Smooth muscle cell of the pulmonary artery (primary cell): ENCODE measurements at places on chromosomes 4 and X. TPM values are rescaled to one million over a fixed set of nuclear protein-coding genes. Genes with fewer than 3 reads are reported as not detected.

Gene NXF2
- total RNA-seq = not detected in 2 replicates

Gene NXF3
- total RNA-seq = 0.07 TPM in 1 of 2 replicates, not detected in the other

Gene PABPC1L2B
- total RNA-seq = not detected in 2 replicates

Gene KLF8
- total RNA-seq = 2.2 and 4.9 TPM in 2 replicates

Gene PABPC1L2A
- total RNA-seq = not detected in 2 replicates

Gene CENPI
- total RNA-seq = 5.0 and 7.8 TPM in 2 replicates

Gene AGTR2
- not detected in 2 replicates for total RNA-seq

Gene ADGRL3
- 0.56 and 7.9 TPM in 2 replicates for total RNA-seq

Gene AFM
- total RNA-seq = not detected in 2 replicates
